ENCODE measurements at places on chromosomes 12 and 14.

GRCh38 chr14:95677179-95677835 lies 8.9 kb upstream of the TCL1B start:
- no peak for DNase-seq

- DNase-seq, result no peak
These were observed 1275.7 kb upstream of the FLRT2 start for GRCh38 chr14:84254290-84254689.

DNA sequence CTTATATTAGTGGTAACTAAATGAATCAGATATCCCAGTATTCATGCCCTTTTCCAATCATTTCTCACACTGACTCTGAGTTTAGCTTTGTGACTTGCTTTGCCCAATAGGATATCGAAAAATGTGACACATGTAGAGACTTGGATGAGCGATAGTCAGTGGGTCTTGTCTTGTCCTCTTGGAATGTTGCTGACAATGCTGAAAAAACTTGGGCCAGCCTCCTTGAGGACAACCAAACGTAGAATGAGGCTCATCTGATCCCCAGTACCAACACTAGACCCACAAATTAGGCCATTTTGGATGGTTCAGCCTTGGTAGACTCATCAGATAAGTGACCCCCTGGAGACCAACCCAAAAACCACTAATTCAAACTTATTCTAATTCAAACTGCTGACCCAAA lies 351.0 kb downstream of the GRIN2B start:
- no peak for DNase-seq

DNA sequence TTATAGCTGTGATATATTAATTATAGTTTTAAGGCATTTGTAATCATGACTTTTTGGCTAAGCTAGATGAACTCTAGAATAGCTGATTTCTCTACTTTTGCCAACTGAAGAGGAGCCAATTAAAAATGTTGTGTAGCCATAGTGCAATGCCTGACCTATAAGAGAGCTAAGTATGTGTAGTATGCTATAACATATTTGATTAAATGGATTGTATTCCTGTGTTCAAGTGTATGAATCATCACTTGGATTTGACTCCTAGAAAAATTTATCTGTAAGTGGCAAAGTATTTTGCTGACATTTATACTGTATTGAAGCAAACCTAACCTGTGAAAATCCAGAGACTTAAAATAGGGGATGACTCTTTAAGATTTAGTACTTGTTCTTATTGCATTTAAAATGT lies 34.2 kb downstream of the PCNX4 start:
- DNase-seq, result no peak

DNA sequence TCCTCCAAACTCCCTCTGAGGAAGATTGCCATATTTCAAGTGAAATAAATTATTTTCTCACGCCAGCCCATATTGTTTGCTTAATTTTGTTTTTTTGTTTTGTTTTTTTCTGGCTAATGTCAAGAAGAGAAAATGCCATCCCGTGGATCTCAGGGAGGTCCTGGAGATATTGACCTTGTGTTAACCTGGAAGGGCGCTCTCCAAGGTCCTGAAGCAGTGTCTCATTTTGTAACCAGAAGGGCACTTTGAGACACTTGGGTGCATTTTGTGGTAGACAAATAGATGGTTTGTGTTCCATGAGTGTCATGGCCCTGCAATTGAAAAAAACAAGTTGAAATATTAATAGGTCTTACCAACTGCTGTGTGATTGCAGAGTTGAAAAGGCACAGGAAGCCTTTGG lies 268.9 kb downstream of the SUDS3 start:
- DNase-seq, result no peak

GRCh38 chr12:130573766-130574165 lies 142.3 kb downstream of the RIMBP2 start:
- DNase-seq, result no peak

DNA sequence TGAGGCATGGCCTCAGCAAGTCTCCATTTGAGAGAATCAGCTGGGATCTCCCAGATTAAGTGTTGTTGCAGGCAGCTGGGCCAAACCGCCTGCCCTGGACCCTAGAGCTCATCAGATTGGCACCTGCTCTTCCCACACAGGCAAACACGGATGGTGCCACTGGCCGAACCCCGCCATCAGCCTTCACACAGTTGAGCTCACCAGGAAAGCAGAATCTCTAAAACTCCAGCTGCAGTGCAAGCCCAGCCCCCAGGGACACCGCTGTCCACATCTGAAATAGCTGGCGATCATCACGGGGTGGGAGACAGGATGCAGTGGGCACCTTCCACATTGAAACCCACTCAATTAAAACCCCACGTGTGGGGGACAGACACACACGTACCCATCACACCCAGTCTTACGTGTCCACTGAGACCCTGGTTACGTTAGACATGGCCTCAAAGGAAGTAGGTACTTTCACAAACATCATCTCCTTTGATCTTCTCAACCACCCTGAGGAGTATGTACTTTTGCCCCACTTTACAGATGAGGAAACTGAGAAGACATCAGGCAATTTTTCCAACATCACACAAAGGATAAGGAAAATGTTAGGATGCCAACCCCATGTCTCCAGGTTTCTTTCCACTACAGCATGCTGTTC lies 88.8 kb downstream of the SINHCAF start:
- no peak for DNase-seq

DNA sequence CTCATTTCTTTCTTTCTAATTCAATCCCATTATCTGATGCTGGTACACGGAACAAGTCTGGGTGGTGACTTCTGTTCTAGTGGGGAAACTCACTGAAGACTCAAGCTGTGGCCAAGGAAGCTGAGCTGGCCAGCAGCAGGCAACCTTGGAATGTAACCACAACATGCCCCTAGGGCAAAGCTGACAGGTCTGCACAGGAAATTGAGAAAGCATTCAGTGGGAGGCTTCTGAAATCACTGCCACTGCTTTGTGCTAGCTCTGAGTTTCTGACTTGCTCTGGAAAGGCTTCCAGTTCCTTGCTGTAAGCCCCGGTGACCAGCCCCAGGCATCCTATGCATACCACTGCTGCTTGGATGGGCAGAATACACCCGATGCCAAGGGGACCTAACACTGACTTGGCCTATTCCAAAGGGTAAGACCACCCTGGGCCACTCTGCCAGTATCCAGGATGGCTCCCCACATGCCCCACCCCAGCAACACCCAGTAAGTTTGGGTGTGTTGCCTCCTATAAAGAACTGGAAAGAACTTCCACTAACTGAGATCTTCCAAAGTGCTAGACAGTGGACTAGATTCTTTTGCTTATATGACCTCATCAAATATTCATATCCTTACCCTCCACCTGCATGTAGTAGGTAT lies 84.5 kb upstream of the CDKN3 start:
- DNase-seq, result no peak

DNA sequence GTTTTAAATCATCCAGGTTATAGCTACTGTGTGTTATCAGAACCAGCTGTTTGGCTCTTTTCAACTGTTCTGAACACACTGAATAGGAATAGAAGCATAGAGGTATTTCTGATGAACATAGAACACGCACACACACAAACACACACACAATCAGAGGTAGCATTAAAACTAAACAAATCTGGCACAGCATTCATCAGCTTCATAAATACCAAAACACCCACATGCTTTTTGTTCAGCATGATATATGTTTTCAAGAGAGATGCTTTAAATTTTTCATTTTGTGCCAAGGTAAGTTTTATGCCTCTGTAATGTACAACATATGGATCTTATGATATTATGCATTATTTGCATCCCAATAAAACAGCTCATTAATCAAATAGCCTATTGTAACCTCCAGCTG lies 208.6 kb downstream of the GALC start:
- no peak for DNase-seq

DNA sequence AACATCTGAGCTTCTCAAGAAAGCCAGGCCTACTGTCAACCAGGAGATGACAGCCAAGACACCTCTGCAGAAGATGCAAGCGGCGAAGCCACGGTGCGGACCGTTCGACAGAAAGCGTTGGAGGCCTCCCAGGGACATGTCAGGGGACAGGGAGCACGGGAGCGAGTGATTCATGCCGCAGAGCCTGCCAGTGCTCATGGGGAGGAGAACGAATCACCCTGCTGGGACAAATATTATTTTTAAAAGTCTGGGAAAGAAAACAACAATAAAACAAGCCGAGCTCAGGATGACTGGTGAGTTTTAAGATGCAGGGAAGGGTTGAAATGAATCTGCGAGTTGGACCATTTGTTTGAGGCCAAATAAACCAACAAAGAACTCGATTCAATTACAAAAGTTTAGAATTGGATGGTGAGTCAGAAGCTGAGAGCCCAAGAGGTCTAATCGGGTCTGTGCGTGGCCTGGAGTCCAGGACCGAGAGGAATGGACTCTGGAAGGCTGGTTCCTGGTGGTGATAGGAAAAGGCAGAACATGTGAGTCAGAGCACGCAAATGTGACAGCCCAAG lies 91.0 kb downstream of the RBM19 start:
- no peak for DNase-seq

DNA sequence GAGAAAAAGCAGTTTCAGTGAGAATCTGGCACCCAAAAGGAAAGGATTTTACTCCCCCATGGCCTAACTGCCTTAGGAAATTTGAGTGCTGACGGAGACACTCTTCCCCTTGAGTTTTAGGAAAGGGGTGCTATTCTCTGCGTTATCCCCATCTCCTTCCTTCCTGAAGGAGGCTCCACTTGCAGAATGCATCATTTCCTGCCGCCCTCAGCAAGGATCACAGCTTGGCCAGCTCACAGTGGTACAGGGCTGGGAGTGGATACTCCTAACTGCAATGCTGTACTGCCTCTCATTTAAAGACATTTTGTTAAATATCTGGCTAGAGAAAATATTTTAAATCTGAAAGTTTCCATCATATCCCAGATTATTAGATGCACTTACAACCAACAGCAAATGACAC lies 33.0 kb downstream of the RDH12 start:
- DNase-seq, result no peak

GRCh38 chr12:78095623-78096022 lies 264.9 kb downstream of the NAV3 start:
- no peak for DNase-seq

GRCh38 chr14:71606575-71606974 lies 325.7 kb upstream of the RGS6 start:
- no peak for DNase-seq

DNA sequence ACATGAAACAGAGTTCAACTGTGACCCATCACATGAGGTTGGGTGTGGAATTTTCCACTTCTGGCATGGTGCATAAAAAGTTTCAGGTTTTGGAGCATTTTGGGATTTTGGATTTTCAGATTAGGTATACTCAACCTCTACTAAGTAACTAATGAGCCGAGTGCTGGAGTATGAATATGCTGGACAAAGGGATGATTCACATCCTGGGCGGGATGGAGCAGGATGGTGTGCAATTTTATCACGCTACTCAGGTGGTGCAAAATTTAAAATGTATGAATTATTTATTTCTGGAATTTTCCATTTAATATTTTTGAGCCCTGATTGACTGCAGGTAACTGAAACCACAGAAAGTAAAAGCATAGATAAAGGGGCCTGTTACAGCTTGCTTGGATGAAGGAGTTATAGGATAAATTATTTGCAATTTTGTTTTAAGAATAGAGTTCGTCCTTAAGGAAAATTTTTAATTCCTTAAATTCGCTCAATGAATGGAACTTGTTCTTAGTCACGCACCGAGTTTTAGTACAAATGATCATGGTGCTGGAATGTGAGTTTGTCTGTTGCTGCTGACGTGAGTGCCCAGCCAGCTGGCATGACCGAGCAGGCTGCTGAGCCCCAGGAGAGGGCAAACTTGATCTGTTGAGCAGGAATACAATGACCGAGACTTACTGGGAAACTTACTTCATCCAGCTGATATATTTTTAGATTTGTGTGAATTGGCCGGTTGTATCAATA lies 176.3 kb downstream of the ESR2 start:
- no peak for DNase-seq

- no peak for DNase-seq
These were observed 308.7 kb upstream of the DDHD1 start for GRCh38 chr14:53461858-53462257.

DNA sequence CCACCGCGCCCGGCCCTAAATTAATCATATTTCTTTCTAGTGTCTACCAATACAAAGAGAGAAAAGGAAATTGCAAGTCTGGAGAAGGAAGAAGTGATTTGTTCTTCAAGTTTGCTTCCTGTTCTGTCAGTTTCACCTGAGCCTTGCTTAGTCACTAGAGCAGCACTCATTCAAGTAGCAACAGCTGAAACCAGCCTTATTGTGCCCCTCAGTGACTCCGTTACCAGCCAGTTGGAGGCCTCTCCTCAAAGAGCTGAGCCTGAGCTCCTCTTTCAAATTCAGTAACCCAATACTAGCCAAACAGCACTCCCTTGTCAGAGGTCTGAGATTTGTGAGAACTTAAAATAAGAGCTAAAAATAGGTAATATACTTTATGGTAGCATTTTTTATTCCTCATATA lies 17.4 kb downstream of the PAWR start:
- DNase-seq, result no peak

- DNase-seq, result no peak
These were observed 41.8 kb upstream of the AEBP2 start for GRCh38 chr12:19397534-19397933.

GRCh38 chr14:102732924-102733323 lies 44.3 kb upstream of the TRAF3 start:
- DNase-seq, result no peak

- DNase-seq, result no peak
These were observed 49.7 kb downstream of the SYNE2 start for GRCh38 chr14:63902375-63902976.

GRCh38 chr14:75845136-75845804 lies 136.5 kb downstream of the TGFB3 start:
- DNase-seq, result no peak

DNA sequence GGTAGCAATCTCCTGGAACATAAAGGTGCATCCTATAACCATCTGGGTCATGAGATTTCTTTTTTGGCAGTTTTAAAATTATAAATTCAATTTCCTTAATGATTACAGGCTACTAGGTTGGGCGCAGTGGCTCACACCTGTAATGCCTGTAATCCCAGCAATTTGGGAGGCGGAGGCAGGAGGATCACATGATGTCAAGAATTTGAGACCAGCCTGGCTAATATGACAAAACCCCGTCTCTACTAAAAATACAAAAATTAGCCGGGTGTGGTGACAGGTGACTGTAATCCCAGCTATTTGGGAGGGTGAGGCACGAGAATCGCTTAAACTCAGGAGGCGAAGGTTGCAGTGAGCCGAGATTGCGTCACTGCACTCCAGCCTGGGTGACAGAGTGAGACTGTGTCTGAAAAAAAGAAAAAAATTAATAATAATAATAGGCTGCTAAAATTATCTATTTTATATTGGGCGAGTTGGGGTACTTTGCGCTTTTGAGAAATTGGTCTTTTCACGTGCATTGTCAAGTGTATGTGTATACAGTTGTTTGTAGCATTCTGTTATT lies 17.2 kb upstream of the ARF6 start:
- DNase-seq, result no peak

Data from COR-L47 (cell line).